HFF-Myc (cell line): ENCODE measurements at places on chromosomes 1 and 21.

GRCh38 chr1:165829888-165830287 lies 2.5 kb downstream of the UCK2 start:
- no peak for DNase-seq

- DNase-seq = no peak
Measured at GRCh38 chr1:86448670-86449069, 20.1 kb upstream of the CLCA1 start.

DNA sequence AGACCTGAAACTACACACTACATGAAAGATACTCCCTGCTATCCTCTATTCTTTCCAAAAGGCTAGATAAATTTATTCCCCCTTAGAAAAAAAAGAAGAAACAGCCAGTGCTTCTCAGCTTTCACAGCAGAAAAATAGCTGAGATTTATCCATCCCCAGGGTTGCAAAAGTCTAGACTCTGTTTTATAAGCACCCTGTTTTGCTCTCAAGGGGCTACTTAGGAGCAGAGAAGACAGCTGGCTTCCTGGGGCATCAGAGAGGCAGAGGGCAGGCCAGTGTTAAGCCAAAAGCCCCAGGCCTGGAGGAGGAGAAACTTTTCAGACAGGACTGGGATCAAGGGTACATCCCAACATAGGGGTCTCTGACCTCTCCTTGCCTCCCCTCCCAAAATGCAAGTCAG lies 3.9 kb downstream of the LAMB3 start:
- DNase-seq = no peak

- no peak for DNase-seq
Measured at GRCh38 chr1:71128060-71128459, 47.2 kb upstream of the ZRANB2 start.

DNA sequence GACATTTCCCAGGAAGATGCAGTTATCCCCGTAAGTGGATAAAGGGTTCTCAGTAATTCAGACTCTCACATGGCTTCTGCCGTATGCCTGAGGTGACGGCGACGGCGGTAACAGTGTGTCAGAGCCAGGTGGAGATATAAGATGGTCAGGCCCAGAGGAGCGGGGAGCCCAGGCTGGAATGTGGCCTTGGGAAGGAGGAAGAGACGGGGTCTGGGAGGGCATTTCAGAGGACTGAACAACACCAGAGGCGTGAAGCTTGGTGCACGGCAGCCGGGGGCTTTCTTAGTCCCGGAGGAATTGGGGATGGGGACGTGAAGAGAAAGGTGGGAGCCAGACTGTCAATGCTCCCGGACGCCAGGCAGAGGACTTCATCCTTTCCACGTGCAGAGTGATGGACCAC lies 1.0 kb downstream of the RER1 start:
- no peak for DNase-seq

DNA sequence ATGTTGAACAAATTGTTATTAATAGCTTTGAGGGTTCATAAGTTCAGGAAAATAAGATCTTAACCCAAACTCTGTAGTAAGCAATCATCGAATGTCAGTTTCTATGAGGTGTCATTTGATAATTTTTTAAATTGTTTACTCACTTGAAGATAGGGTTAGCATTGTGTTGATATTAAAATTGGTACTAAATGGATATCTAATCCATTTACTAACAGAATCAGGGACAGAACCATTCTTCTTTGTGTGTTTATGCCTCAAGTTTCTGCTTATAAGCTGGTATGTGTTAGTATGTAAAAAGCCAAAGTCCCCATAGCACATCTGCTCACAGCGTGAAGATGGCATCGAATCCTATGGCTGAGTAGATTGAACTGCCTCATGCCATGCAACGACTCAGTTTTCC lies 13.4 kb downstream of the DDR2 start:
- no peak for DNase-seq

- no peak for DNase-seq
Measured at GRCh38 chr21:32412162-32413014, at the start of gene EVA1C. Gene EVA1C (plus strand): TSS chr21:32412706. CDS start chr21:32412854, 148 bp downstream.
